ENCODE measurements at places on chromosomes 7 and 10.

- DNase-seq = no peak
Observed at GRCh38 chr7:75737856-75738603, 711 bp downstream of the HIP1 start.

GRCh38 chr7:157580324-157580723, 243.5 kb downstream of the DNAJB6 start:
- no peak for DNase-seq

DNA sequence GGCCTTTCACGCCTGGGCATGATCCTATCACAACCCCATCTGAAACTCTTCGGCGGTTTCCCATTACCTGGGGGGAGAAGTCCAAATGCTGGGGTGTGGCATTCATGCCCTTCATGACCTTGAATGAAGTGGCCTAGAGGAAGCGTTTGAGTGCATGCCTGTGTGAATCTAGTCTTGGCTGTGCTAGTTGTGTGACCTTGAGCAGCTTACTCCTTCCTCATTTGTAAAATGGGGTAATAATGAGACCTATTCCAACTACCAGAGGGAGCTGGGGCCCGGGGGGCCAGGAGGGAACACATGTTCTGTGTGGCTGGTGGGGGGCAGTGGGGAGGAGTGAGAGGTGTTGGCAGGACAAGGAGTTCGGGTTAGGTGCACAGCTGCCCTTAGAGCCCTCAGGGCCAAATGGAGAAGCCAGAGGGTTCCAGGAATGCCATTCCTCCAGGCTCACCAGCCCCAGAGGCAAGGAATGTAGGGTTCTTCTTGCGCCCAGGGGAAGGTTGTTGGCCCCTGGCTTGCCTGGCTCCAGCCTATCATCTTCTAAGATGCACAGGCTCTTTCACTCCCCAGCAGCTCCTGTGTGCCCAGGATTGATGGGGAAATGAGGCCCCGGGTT, 21.3 kb upstream of the TBRG4 start:
- DNase-seq = no peak

DNA sequence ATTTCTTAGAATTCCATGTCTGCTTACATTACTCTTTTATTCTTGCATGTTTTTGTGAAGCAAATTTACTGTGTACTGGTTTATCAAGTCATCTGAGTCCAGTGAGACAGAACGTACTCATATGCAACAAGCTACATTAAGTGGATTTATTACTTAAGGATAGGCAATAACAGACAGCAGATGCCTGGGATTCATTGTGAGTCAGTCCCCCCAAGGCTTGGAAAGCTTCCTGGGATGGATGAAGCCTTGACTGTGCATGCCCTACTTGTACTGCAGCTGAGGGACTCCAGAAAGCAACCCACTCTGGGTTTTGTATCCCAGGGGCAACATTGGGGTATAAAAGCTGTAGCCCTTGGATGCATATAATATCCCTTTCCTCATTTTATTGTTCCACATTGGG, 113.4 kb upstream of the RAB18 start:
- no peak for DNase-seq

- no peak for DNase-seq
Observed at GRCh38 chr10:2351566-2351965, 614.2 kb upstream of the ADARB2 start.

DNA sequence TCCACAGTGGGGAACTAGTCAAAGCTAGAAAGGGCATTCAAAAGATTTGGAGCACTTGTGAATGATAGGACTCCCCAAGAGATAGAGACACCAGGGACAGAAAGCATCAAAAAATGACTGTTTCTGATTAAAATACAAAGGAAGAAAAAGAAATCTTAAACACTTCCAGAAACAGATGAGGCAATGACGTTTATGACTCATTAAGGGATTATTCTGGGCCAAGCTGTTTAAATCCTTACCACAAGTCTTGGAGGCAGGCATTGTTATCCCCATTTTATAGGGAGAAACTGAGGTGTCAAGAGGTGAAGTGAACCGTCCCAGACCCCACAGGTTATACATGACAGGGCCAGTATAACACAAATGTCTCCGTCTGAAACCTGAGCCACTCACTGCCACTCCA, 68.3 kb upstream of the AMPH start:
- DNase-seq = no peak

DNA sequence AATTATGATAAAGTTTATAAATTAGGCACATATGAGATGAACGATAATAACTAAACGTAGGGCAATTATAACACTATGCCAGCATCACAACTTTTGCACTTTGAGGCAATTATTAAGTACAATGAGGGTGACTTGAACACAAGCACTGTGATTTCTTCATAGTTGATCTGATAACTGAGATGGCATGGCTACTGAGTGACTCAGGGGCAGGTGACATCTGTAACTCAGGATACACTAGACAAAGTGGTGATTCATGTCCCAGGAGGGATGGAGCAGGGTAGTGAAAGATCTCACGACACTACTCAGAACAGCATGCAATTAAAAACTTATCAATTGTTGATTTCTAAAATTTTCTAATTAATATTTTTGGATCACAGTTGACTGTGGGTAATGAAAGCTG, 98.3 kb upstream of the ARHGAP21 start:
- no peak for DNase-seq

GRCh38 chr7:156026603-156027002, 214.3 kb upstream of the SHH start:
- DNase-seq = no peak

DNA sequence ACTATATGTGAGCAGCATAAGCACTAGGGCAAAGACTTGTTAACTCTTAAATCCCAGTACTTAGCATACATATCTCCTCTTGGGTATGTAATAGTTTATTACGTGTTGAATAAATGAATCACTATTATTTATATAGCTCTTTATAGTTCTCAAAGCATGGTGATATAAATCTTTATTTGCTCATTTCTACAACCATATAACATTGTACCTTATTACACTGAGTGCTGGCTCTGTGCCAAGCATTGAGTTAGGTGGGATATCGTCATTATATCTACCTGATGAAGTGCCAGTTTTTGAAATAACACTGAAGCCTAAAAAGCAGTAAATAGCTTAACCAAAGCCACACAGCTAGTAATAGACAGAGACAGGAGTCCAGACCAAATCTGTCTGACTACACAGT, 27.9 kb downstream of the AHR start:
- DNase-seq = no peak

DNA sequence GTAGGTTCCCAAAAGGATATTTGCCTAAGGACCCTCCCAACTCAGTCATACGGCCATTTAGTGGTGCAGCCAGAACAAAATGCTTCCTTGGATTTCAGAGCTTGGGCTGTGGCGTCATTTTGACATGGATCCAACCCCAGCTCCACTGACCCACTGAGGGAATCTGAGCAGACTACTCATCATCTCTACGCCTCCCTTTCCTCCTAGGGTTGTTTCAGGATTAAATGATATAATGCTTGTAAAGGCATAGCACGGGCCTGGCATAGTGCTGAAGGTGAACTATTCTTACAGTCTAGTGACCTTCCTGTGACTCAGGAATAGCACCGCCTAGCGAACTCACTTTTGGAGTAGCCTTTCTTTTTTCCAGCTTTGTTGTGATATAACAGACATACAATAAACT, 70.3 kb upstream of the LOXL4 start:
- no peak for DNase-seq

GRCh38 chr7:29289156-29290021, 94.8 kb downstream of the CHN2 start:
- DNase-seq = no peak

DNA sequence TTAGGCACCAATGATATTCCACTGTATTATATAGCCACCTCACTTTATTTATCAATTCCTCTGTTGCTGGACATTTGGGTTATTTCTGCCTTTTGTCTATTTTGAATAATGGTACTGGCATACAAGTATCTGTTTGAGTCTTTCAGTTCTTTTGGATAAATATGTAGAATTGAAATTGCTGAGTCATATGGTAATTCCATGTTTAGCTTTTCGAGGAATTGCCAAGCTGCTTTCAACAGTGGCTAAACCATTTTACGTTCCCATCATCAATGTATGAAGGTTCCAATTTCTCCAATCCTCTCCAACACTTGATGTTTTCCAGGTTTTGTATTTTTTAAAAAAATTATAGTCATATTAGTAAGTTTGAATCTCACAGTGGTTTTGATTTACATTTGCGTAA, 42.3 kb downstream of the JMJD1C start:
- no peak for DNase-seq

- DNase-seq = no peak
Observed at GRCh38 chr10:118374404-118374803, 32.3 kb upstream of the FAM204A start.

DNA sequence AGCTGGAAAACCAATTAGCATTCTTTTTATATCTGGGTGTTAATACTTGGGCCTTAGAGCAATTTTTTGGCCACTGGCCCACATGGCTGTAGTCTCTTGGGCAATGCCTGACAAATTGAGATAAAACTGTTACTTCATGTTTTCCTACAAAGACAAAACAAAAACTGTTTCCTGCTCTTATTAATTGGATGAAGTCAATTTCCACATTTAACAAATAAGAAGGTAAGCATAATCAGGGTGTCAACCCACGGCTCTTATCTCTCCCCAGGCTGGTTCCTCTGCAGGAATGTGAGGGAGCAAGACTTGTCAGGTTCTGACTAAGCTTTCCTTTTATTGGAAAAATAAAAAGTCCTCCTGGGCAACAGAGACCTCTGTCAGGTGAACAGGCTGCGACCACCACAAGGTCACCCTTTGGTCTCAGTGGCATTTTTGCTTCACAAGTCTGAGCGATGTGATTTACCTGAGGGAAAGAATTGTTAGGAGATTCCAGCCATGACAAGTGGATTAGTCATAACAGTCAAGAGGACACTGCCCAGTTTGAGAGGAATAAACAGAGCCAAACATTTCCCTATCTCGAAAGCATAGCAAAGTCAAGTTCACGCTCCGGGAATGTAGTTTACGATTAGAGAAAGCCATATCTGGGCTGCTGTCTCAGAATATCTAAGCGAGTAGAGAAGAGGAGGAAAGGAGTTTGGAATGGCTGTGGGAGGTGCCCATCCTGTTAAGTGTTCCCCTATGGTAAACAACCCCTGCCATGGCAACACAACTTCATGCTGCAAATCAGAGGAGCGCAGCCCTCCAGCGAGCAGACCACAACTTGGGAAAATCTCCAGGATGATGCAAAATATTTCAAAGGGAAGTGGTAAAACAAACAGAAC, 144.4 kb downstream of the TES start:
- no peak for DNase-seq

DNA sequence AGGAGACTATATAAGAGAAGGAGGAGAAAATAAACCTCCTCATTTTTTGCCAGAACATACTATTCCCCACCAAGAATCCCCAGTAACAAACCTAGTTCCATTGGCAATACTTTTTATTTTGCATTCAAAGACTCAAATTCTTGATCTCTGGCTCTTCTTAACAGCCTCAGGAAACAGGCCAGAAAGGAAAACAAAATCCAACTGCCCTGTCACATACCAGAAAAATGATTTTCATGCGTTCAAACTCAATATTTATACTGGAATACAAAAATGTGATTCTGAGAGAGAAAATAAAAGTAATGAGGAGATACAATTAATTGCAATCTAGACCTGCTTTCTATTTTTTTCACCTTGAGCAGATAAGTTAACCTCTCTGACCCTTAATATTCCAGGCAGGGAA, 435.9 kb upstream of the AUTS2 start:
- no peak for DNase-seq

GRCh38 chr10:88243836-88244730, 339.0 kb downstream of the RNLS start:
- DNase-seq = no peak

DNA sequence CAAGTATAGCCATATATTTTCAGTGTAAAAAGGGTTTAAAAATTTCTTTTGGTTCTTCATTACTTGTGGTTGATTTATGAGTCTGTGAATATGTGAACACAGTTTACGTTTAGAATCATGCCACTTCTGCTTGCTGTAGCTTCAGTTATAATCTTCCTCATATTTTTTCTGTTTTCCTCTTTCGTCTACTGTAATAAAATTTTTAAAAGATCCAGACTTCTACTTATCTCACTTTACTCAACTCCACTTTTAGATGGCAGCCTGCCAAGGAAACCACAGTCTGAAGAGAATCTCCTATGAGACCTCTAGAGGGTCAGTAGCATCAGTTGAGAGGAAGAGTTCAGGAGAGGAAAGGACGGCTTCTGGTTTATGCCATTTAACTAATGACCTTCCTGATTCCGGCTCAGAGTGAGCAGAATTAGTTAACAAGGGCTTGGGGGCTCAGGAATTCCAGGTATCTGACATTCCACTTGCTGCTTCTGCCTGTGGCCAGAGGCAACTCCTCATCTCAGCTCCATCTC, 21.4 kb downstream of the CREB5 start:
- DNase-seq = no peak

DNA sequence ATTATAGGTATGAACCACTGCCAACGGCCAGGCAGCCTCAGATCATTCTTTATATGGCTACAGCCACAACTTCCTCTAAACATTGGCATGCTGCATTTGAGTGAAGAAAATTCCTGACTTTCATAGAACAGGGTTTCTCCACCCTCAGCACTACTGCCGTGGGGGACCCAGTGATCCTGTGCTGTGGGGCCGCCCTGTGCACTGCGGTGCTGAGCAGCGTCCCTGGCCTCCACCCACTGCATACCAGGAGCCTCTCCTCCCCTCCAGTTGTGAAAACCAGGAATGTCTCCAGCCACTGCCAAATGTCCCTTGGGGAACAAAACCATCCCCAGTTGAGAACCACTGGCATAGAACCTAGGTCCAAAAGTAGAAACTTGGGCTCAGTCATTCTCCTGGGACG, 15.8 kb downstream of the CNPY1 start:
- DNase-seq = no peak

GRCh38 chr7:94088560-94088959, 84.4 kb upstream of the BET1 start:
- no peak for DNase-seq

- DNase-seq = no peak
Observed at GRCh38 chr7:94253686-94254085, 141.0 kb upstream of the COL1A2 start.

Data from activated T-cell treated with anti-CD3 and anti-CD28 coated beads, Interleukin-2, amount 50 U/mL, for 48 hours (primary cell).